Right lobe of liver (tissue), 6 donors: ENCODE measurements at places on chromosomes 12 and 14.
A peak's percentile ranks its signal among the peaks of the same experiment; 100 is the strongest.

DNA sequence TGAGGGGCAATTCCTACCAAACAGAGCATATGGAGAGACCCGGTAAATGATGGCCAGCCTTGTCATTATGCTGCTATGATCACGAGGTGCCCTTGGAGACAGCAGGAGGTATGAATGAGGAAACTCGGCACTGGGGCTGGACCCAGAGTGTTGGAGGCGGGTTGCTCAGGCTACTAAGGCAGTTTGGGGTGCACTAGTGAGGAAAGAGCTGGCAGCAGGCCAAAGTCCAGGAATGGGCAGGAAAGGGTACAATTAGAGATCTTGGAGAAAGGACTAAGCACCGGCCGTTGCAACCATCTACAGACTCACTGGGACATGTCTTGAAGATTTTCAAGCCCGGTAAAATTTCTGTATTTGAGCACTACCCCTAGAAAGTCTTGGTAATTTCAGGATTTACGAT, 54.3 kb downstream of the CD9 start:
- H3K36me3 ChIP-seq, result no peaks in the 10 kb centered on the region
- no peaks in the 10 kb centered on the region for H3K27me3 ChIP-seq
- no peaks in the 10 kb centered on the region for H3K4me1 ChIP-seq
- no peak for DNase-seq
- H3K4me3 ChIP-seq, result no peak overlapping the region

GRCh38 chr14:70013271-70013873, 134.2 kb downstream of the SMOC1 start:
- H3K4me1 ChIP-seq, result no peaks in the 10 kb centered on the region
- peaks cover 32% of the 10 kb centered on the region for H3K36me3 ChIP-seq
- H3K4me3 ChIP-seq, result no peak overlapping the region
- H3K27ac ChIP-seq, result no peak overlapping the region
- no peak for DNase-seq
- H3K27me3 ChIP-seq, result no peaks in the 10 kb centered on the region

- H3K36me3 ChIP-seq, result no peaks in the 10 kb centered on the region
- no peaks in the 10 kb centered on the region for H3K4me1 ChIP-seq
- no peaks in the 10 kb centered on the region for H3K27me3 ChIP-seq
- H3K27ac ChIP-seq, result no peak overlapping the region
Observed at GRCh38 chr14:60163693-60164092, 1.5 kb downstream of the DHRS7 start.

- H3K36me3 ChIP-seq, result no peaks in the 10 kb centered on the region
- H3K27ac ChIP-seq, result no peak overlapping the region
- DNase-seq, result no peak
- no peak overlapping the region for H3K4me3 ChIP-seq
- no peaks in the 10 kb centered on the region for H3K4me1 ChIP-seq
Observed at GRCh38 chr12:112219195-112219594, 93.8 kb downstream of the TRAFD1 start.

DNA sequence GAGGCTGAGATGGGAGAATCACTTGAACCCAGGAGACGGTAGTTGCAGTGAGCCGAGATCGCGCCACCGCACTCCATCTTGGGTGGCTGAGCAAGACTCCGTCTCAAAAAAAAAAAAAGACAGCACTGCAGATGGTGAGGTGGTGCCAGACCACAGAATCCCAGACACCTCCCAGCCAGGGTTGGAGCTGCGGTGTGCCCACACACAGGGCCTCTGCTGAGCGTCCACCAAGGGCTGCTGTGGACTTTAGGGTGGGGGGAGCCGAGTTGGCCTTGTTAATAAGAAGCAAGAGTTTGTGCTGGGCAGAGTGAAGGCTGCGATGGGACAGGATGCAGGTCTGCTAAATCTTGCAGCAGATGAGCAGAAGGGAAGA, 14.2 kb downstream of the KMT5A start:
- no peaks in the 10 kb centered on the region for H3K4me1 ChIP-seq
- no peaks in the 10 kb centered on the region for H3K27me3 ChIP-seq
- no peak overlapping the region for H3K27ac ChIP-seq
- no peak overlapping the region for H3K4me3 ChIP-seq
- H3K36me3 ChIP-seq, result peaks cover 31% of the 10 kb centered on the region
- no peak for DNase-seq

DNA sequence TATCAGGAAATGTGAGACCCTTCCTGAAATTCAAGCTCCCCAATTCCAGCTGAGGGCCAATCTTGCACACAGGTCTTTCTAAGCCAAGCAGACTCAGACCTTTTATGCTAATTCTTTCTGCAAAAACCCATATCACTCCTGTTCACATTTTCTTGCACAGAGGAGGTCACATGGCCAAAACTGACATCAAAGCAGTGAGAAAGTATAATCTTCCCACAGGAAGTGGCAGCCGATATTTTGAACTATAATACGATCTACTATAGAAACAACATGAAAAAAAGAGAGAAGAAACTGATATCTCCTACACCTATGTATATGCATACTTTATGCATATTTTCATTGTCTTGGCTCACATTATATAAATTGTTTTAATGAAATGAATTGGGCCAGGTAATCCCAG, 132.9 kb upstream of the SSTR1 start:
- no peaks in the 10 kb centered on the region for H3K27me3 ChIP-seq
- DNase-seq, result no peak
- no peak overlapping the region for H3K4me3 ChIP-seq
- no peak overlapping the region for H3K27ac ChIP-seq

DNA sequence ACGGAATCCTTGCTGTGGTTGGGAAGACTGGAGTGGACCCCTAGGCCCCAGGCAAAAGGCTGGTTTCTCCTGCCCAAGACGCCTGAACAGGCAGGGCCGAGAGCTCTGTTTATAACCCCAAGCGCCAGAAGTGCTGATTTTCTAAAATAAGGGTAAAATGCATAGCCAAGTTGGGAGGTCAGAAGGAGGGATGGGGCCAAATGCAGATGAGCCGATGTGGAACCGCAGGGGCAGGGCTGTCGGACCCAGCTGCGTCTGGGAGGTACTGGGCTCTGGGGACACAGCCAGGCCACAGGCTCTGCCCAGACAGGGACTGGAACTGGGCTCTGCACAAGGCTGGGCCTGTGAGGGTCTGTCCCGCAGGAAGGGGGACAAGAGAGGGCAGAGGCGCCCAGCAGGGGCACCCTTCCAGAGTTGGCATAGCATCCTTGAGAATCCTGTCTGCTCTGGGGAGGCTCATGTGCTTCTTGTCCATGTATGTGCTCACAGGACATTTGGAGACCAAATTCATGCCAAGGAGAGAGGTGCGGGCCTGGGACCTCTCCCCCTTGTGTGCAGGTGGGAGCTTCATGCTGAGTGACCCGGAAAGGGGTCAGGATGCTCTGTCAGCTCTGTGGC, 49.1 kb downstream of the JAG2 start:
- H3K36me3 ChIP-seq, result no peaks in the 10 kb centered on the region
- no peak for DNase-seq
- H3K4me1 ChIP-seq, result no peaks in the 10 kb centered on the region

- no peaks in the 10 kb centered on the region for H3K27me3 ChIP-seq
- no peak overlapping the region for H3K27ac ChIP-seq
- no peak for DNase-seq
- H3K4me3 ChIP-seq, result no peak overlapping the region
Observed at GRCh38 chr14:104337351-104337750, 199.0 kb downstream of the KIF26A start.

- no peaks in the 10 kb centered on the region for H3K36me3 ChIP-seq
- no peak overlapping the region for H3K4me3 ChIP-seq
- no peaks in the 10 kb centered on the region for H3K4me1 ChIP-seq
Observed at GRCh38 chr12:116263844-116264243, 13.6 kb downstream of the MED13L start.

- H3K4me3 ChIP-seq, result no peak overlapping the region
- no peaks in the 10 kb centered on the region for H3K36me3 ChIP-seq
- no peak overlapping the region for H3K27ac ChIP-seq
- no peak for DNase-seq
Observed at GRCh38 chr12:103836345-103836744, 4.7 kb downstream of the NT5DC3 start.

DNA sequence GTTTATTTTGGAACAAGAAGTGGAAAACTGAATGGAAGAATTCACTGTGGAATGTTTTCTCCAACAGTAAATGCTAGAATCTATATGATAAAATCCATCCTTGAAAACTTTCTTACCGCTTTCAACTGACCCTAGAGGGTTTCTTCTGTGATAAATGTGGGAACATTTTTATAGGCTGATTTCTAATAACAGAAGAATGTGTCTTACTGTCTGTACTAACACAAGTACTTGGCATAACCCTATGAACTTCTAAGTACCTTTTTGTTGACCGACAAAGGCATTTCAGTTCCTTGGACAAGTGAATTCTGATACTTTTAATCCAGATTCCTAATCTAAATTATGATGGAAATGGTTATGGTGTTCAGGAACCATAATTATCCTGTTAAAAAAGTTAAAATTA, 1109.7 kb upstream of the FLRT2 start:
- no peak for DNase-seq
- H3K4me1 ChIP-seq, result no peaks in the 10 kb centered on the region
- no peaks in the 10 kb centered on the region for H3K27me3 ChIP-seq
- no peaks in the 10 kb centered on the region for H3K36me3 ChIP-seq
- H3K27ac ChIP-seq, result no peak overlapping the region

GRCh38 chr12:119147847-119148448, 30.8 kb upstream of the HSPB8 start:
- no peaks in the 10 kb centered on the region for H3K27me3 ChIP-seq
- H3K4me3 ChIP-seq, result no peak overlapping the region
- no peaks in the 10 kb centered on the region for H3K4me1 ChIP-seq
- DNase-seq, result no peak
- no peak overlapping the region for H3K27ac ChIP-seq

DNA sequence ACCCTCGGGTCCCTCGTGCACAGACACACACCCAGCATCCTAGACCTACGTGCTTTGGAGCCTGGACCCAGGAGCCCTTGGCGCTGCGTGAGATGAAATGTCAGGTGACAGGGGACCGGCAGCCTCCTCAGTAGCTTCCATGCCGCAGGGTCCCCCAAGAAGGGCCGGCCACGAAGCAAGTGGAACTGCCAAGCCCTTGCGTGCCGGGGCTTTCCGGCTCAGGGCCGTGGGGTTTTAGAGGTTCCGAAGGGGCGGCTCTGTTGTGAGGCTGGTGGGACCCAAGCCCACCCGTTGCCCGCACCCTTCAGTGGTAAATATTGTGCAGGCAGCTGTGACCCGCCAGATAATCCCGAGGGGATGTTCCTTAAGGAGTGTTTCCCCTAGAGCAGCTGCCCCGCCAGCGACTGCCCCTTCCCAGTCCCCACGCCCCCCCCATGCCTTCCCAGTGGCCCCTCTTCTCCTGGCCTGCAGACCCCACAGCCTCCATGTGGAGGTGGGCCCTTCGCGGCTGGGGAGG, 133.7 kb downstream of the ADGRD1 start:
- H3K27me3 ChIP-seq, result no peaks in the 10 kb centered on the region
- no peaks in the 10 kb centered on the region for H3K4me1 ChIP-seq
- no peak overlapping the region for H3K27ac ChIP-seq

GRCh38 chr14:21367582-21368144, 16.2 kb downstream of the SUPT16H start:
- no peak overlapping the region for H3K4me3 ChIP-seq
- DNase-seq, result no peak
- no peaks in the 10 kb centered on the region for H3K27me3 ChIP-seq
- no peak overlapping the region for H3K27ac ChIP-seq

- no peaks in the 10 kb centered on the region for H3K27me3 ChIP-seq
- no peak for DNase-seq
Observed at GRCh38 chr12:55362675-55363074, at the start of gene OR6C75. Gene OR6C75 (plus strand): TSS chr12:55362975. CDS start chr12:55365111, 2,136 bp downstream.

GRCh38 chr12:124380796-124381455, 86.0 kb downstream of the RFLNA start:
- H3K27ac ChIP-seq, result peak overlapping the region; percentile 36
- H3K4me1 ChIP-seq, result peaks cover 21% of the 10 kb centered on the region
- no peak for DNase-seq
- no peak overlapping the region for H3K4me3 ChIP-seq
- H3K27me3 ChIP-seq, result no peaks in the 10 kb centered on the region

DNA sequence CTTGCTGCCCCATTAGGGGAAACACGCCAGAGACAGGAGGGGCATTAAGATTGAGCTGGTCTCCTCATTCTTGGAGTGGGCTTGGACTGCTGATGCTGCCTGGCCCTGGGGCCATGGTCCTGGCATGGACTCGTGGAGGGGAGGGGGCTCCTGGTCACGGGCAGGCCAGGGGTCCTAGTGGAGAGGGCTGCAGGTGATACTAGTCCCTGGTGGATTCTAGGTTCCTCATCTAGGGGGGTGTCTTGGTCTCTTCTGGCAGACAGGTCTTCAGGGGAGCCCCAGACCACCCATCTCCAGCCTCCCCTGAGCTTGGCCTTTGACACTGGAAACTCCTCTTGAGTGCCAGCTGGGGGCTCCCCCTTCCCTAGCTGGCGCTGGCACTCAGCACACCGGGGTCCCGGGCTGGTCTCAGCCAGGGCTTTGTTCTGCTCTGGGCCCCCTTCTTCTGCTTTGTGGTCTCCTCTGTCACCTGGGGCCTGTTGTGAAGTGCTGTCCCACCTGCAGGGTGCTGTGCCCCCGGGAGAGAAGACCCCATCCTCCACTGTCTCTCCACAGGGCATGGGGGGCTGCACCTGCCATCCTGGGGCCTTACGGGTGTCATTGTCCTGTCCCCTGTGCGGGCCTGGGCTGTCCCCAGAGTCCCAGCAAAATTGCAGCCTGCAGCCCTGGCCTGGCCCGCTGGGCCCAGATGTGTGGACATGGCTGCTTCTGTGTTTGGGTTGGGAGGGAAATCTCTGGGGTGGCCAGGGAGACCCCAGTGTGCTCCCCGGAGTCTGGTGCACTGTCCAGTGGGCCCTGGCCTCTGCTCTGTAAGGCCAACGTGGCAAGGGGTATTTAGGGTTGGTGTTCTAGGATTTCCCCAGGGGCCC, 2.3 kb downstream of the KIF26A start:
- H3K36me3 ChIP-seq, result no peaks in the 10 kb centered on the region
- peak; percentile 13 for DNase-seq
- peaks cover 19% of the 10 kb centered on the region for H3K4me1 ChIP-seq
- H3K27me3 ChIP-seq, result peaks cover 26% of the 10 kb centered on the region
- no peak overlapping the region for H3K4me3 ChIP-seq

- no peaks in the 10 kb centered on the region for H3K36me3 ChIP-seq
- no peak for DNase-seq
- H3K27me3 ChIP-seq, result no peaks in the 10 kb centered on the region
- H3K4me3 ChIP-seq, result no peak overlapping the region
- no peaks in the 10 kb centered on the region for H3K4me1 ChIP-seq
Observed at GRCh38 chr12:120159509-120160237, 34.8 kb downstream of the GCN1 start.

GRCh38 chr12:56839915-56840325, 76.8 kb downstream of the HSD17B6 start:
- no peak overlapping the region for H3K4me3 ChIP-seq
- DNase-seq, result peak; percentile 63
- H3K36me3 ChIP-seq, result no peaks in the 10 kb centered on the region

DNA sequence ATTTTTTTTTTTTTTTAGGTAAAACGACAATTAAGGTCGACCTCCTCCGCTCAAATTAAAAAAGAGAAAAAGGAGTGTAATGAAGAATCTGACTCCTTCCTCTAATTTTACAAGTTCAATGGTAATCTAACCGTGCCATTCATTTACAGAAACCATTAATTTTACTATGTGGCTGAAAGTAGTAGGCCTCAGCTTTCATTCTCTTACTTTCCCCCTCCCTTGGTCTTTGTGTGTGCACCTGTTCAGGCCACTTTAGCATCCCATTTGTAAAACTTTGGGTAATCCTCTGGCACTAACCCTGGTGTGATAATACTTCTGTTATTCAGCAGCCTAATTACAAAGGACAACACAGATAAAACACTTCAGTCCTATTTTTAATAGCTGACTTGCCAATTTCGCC, 128.1 kb downstream of the ASCL1 start:
- no peak for DNase-seq
- H3K27me3 ChIP-seq, result no peaks in the 10 kb centered on the region
- no peak overlapping the region for H3K27ac ChIP-seq
- H3K4me1 ChIP-seq, result no peaks in the 10 kb centered on the region
- no peaks in the 10 kb centered on the region for H3K36me3 ChIP-seq

GRCh38 chr12:125159702-125160101, 94.5 kb downstream of the AACS start:
- no peaks in the 10 kb centered on the region for H3K4me1 ChIP-seq
- no peak overlapping the region for H3K4me3 ChIP-seq
- H3K36me3 ChIP-seq, result no peaks in the 10 kb centered on the region
- no peak overlapping the region for H3K27ac ChIP-seq
- H3K27me3 ChIP-seq, result no peaks in the 10 kb centered on the region
